Lower leg skin (tissue), 4 donors: ENCODE measurements at places on chromosomes 1 and 21.

- DNase-seq, result no peak
Measured at GRCh38 chr1:12629511-12629956, 11.5 kb upstream of the DHRS3 start.

DNA sequence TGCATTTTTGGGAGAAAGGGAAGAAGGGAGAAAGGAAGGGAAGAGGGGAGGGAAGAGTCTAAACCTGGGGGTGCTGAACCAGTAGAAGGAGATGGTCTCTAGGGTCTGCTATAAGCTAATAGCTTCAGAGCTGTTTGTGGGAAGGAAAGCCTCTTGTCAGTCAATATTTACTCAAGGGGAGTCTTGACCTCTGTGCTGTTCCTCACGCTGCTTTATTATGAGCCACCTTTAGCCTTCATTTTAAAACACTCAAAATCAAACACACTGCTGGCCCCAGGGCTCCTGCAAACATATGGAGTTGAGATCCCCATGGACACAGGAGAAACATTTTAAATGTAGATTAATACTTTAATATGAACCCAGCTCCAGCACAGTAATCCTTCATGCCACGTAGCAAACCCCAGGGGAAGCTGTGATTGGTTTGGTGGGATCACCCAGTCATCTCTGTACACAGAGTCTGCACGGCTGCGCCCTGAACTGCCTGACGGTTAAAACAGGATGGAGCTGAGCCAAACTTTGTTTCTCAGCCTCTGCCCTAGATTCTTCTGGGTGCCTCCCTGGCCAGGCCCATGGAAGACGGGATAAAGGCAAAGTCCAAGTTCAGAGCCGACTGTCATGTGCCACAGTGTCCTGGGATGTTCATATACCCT is 40.2 kb upstream of the VWA5B1 start:
- DNase-seq, result no peak

DNA sequence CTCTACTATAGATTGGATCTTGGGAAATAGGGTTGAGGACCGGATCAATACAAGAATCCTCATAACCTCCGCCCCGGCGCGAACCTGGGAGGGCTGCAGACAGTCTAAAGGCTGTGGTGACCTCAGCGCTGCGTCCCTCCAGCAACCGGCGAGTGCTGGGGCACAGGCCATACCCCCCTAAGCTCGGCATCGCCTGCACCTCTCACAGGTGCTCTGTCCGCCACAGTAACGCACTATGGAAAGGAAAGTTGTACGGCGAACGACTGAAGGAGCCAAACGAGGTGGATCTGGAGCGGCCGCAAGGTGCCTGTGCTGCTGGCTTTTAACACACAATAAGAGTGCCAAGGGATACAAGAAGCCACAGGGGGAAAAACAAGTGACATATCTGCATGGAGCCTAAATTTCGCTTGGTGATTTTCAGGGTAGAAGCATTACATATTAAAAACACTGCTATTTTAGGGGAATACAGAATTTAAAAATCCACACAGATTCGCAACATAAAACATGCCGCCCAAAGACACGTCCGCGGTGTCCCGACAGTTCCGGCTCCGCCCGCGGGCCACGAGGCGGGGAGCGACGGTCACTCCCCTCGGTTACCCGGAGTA is 1.4 kb upstream of the RBM15 start:
- DNase-seq, result peak; percentile 89

- no peak for DNase-seq
Measured at GRCh38 chr21:17930093-17930492, 110.9 kb upstream of the C21orf91 start.

- no peak for DNase-seq
Measured at GRCh38 chr1:178126741-178127185, 32.9 kb downstream of the RASAL2 start.

DNA sequence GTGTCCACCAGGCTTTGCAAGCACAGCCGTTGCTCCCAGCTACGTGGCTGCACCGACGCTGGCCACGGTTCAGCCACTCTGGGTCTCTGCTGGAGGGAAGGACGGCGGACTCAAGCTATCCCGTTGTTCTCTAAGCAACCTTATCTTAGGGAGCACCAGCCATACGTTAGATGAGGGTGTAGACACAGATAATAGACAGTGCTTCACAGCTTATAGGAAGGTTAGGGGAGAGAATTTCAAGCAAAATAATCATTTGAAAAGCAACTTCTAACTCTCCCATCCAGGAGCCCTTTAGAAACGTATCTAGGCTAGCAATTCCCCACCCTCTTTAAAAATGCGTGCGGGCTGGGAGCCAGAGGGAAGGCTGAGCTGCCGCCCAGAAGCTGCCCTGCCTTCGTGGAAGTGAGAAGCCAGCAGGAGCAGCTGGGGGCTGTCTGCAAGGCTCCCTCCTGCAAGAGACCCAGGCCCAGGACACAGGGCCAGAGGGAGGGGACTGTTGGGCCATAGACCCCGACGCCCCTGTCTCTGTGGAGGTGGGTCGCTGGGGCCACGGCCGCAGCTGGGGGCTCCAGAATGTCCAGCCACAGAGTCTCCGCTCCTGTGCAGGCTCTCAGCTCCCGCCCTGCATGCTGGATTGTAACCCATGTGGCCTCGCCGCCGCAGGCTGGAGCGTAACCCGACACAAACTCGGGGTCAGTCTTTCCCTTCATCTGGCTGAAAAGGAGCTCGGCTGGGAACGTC is 31.2 kb upstream of the COL6A2 start:
- peak; percentile 93 for DNase-seq

DNA sequence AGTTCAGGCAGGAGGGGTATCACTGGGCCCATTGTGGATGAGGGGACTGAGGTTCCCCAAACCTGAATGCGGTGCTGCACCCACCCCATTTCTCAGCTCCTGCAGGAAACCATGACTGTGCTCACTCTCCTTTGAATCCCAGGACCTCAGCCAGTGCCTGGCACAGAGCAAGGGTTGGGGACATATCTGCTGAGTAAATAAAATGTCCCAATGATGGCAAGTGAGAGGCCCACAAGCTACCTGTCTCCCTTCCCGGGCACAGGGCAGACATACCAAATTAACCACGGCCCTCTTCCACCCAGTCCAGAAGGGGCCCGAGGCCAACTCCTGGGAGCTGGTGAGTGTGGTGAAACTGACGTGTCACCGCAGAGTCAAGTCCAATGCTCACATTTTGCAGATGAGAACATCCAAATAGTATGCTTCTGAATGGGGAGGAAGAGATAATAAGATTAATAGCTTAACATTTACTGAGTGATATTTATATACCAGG is 97.6 kb downstream of the EPHB2 start:
- DNase-seq, result no peak

- peak; percentile 100 for DNase-seq
Measured at GRCh38 chr1:212284744-212285684, at the start of gene PPP2R5A. Gene PPP2R5A, plus strand, starts transcription at chr1:212285410. Its CDS starts 701 bp downstream, at chr1:212286111.

GRCh38 chr1:89487972-89488371 is 36.7 kb upstream of the LRRC8B start:
- no peak for DNase-seq

DNA sequence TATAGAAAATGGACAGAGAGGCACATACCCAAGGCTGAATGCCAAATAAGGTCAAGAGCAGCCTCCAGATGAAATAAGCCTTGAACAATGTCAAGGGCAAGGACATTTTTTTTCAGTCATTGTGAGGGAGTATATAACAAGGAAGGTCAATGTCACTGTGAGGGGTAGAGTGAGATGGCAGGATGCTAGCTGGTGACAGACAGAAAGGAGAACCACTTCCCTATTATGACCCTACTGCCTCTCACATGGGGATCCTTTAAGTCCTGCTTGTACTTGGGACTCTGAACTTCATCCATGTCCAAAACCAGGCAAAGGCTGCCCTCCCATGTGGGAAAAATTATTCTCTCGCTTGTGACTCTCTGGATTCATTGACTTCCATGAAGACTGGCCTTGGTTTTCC is 119.5 kb upstream of the COA6 start:
- no peak for DNase-seq

DNA sequence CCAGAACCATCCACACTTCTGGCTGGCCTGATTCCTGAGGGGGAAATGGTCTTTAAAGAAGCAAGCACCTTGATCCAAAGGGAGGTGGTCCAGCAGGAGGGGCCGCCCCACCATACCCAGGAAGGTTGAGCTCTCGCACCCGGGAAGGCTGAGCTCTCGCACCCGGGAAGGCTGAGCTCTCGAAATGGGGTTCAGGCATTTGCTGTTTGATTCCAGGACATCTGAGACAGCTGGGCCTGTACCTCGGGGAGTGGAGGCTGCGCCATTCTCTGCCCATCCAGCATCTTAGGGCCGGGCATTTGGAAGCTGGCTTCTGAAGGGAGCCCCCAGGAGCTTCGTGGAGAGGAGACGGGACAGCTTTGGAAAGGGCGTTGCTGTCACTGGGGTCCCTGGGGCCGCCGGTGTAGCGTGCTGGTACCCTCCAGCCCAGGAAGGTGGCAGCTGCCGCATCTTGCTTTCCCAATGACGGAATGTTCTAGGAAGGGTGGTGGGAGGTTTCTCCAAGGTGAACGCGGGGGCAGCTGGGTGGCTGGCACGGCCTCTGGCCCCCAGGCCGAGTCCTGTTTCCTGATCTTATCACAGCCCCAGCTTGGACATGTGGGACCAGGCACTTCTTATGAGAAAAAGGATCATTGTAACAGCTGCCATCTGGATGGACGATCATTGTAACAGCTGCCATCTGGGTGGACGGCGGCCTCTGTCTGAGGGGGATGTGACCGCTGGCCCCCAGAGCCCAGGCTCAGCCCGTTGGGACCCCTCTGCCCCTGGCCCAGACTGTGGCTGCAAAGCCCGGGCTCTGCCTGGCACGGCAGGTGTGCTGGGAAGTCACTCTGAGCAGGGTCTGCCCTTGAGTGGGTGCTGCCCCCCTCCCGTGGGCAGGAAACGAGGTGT is 61.6 kb downstream of the COL18A1 start:
- no peak for DNase-seq

GRCh38 chr21:25581582-25581981 is 25.7 kb downstream of the MRPL39 start:
- DNase-seq, result no peak

DNA sequence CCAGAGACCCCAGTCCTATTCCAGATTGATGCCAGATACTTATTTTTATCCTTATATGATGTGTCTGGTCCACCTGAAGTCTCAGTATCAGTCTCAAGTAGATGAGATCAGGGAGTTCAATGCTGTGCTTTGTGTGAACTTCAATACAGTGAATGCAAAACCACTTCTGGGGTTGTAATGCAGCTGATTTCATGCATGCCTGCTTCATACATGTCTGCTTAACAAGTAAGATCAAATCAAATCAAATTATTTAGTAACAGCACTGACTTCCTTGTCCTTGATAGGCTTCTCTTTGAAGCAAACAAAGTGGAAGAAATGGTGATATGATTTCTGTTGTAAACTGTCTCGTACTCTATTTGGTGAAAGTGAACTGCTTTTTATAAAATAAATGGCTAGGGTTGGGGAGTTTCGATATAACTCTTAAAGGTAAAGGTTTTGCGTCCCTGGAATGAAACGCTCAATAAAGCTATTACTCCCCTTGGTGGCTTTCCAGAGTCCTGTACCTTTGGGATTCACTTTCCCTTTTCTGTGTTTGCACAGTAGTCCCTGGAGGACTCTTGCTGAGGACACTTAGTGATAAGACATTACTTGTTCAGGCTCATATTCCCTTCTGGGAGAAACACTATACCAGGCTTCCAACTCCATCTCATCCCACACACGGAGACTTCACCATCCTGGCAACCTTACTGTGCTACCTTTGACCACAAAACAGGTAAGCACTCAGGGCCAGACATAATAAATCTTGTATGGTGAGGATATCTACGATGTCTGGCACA is 59.3 kb downstream of the FH start:
- DNase-seq, result no peak
